Bronchial smooth muscle cell (primary cell): ENCODE measurements at places on chromosomes 5 and 9. TPM values are rescaled to one million over a fixed set of nuclear protein-coding genes. Genes with fewer than 3 reads are reported as not detected.

SMIM33 gene
- total RNA-seq: not detected in 2 replicates

MARCOL gene
- total RNA-seq: not detected in 2 replicates

LCN10 gene
- 0.16 TPM in 1 of 2 replicates, not detected in the other for total RNA-seq

BTNL3 gene
- total RNA-seq: not detected in 2 replicates

CRB2 gene
- not detected in 2 replicates for total RNA-seq
